ENCODE measurements at places on chromosomes 7 and 10.

DNA sequence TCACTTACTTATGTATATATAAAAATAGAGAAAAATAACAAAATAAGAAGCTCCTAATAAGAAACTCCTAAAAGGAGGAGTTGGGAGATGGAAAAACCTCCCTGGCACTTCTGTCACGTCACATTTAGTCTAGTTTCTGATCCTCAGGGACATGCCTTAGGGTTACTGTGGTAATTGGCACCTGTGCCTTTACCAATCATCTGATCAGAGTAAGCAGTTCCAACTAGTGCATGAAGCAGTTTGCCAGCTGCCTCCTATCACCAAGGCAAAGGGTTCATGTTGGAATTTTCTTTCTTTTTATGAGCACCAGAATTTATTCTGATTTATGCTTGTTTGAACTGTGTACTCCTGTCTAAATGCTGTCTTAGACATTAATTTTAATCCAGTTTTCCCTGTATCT, 49.9 kb downstream of the ARL4A start:
- no peak for DNase-seq

GRCh38 chr10:49273082-49273465, 25.9 kb upstream of the C10orf71 start:
- no peak for DNase-seq

DNA sequence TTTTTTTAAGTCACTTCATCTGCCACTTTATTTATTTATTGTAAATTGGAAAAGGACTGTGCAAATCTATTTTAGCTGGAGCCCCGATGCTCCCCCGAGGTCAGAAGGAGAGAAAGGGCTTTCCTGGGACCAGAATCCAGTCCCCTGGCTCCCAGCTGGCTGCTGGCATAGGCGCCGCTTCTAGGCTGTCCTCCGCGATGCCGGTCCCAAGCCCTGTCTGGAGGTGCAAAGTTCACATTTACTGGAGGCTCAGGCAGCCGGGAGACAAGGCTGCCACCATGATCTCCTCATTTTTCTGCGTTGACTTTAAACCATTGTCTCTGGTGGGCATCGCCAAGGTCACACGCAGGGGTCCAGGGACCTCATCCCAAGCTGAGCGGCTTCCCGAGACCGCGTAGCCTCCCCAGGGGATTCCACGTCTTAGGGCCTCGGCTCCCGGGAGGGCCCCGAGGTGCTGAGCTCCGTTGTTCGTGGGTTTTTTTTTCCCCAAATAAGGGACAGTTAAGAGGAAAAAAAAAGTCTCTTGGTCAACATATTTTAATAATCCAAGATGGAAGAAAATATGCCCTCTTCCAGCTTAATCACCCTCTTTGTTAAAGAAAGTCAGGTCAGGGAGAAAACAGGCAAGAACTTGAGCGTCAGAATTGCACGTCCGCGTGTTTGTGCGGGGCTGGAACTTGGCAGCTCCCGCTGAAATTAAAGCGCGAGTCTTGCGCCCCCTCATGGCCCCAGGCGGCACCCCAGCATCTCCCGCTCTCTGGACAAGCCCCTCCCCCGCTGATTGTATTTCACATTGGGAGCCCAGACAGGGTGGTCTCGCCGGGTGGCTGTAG, 11.9 kb downstream of the RGR start:
- DNase-seq: peak; percentile 14

DNA sequence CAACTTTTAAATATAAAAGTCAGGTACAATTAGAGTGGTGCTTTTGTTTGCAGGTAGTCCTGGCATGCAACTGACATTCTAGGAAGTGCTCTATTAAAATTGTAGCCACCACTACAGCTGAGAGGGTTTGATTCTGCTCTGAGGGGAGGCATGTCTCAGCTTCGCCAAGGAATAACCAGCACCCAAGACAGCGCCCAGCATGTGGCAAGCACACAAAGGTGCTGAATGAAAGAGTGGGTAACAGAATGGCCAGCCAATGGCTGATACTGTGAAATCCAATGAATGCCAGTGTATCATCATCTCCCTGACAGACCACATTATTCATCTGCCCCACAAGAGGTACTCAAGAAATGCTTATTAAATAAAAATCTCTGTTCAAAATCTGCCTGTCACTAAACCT, 6.9 kb downstream of the PARP12 start:
- no peak for DNase-seq

- DNase-seq: no peak
Observed at GRCh38 chr7:145584401-145584800, 532.2 kb upstream of the CNTNAP2 start.

- DNase-seq: no peak
Observed at GRCh38 chr7:105745681-105746330, 130.6 kb downstream of the ATXN7L1 start.

- DNase-seq: no peak
Observed at GRCh38 chr10:38146579-38147333, 52.6 kb downstream of the ZNF37A start.

DNA sequence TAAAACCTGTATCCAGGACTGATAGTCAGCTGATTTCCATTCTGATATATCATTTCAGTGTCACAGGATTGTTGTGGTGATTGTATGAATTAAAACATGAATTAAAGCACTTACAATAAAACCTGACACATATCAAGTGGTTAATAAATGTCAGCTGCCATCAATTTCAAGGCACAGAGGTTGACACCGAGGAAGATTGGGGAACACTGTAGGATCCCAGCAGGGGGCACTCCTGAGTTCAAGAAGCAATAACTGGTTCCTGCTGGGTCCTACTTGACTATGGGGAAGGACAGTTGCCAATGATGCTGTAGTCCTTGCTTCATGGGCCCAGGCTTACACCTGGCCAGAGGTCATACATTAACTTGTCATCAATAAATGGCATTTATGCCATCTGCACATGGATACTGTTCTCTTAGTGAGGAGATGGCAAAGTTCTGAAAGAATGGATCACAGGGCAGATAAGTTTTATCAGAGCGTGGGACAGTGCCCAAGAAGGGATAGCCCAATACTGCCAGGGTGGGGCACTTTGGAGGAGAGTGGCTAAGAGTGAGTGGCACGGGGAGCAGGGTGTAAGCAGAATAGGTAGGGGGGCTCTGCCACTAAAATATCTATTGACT, 24.1 kb downstream of the FZD1 start:
- peak; percentile 82 for DNase-seq

GRCh38 chr7:1864161-1864940, 194.3 kb downstream of the ELFN1 start:
- no peak for DNase-seq

- DNase-seq: no peak
Observed at GRCh38 chr7:34081935-34082334, 176.6 kb downstream of the BMPER start.

DNA sequence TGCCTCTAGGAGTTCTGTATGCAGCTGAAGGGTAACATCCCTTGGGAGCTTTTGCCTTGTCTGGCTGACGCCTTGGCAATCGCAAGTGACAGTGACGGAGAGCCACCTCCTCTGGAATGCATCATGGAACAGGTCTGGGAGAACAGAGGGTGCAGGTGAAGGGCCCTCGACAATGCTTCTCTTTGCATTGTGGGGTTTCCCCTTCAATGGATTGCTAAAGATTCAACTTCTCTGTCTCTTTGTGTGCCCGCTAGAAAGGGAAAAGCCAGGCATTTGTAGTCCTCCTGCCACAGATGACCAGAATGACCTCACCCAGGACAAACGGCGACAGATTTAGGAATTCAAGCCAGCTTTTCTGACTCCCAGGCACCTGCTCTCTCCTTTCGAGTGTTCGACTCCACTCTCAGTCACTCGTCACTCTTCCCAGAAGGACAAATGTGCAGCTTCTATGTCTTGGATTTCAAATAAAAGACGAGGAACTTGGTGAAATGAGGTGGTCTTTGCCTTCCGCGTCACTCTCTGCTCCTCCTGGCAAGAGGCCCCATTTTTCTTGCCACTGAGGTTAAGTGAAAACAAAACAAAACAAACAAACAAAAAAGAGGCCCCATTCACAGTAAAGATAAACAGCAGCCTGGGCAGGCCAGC, 26.1 kb downstream of the IL2RA start:
- peak; percentile 83 for DNase-seq

- no peak for DNase-seq
Observed at GRCh38 chr10:131127610-131128009, 183.9 kb downstream of the TCERG1L start.

- no peak for DNase-seq
Observed at GRCh38 chr10:124158592-124158991, 65.2 kb upstream of the CHST15 start.

DNA sequence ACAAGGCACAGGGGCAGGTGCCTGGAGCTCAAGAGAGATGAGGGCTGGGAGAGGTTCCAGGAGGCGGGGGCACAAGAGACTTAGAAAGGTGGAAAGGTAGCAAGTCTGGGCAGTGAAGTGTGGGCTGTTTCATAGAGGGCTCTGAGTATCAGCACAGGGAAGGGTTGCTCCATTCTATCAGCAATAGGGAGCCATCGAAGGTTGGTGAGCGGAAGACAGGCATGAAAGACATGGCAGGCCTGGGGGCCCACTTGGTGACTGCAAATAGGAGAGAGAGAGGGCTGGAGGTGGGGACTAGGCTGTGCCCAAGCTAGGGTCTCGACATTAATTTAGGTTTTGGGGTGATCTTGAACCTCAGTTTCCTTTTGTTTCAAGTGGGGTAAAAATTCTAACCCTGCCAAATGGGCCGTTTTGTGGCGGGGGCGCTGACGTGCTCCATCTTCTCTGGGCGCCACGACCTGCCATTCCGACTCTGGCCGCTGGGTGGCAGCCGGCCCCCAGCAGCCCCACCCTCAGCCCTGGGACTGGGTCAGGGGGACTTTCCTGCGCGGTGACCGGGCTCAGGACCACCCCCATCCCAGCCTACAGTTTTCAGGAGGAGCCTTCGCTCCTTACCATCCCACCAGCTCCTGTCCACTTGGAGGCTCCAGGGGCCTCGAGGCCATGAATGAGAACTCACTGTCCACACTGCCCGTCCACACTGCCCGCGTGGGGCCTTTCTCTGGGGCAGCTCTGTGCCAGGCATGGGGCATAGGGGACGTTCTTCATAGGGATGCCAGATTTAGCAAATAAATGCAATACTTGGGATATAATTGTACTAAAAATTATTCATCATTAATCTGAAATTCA, 37.2 kb upstream of the PCBD1 start:
- peak; percentile 6 for DNase-seq

DNA sequence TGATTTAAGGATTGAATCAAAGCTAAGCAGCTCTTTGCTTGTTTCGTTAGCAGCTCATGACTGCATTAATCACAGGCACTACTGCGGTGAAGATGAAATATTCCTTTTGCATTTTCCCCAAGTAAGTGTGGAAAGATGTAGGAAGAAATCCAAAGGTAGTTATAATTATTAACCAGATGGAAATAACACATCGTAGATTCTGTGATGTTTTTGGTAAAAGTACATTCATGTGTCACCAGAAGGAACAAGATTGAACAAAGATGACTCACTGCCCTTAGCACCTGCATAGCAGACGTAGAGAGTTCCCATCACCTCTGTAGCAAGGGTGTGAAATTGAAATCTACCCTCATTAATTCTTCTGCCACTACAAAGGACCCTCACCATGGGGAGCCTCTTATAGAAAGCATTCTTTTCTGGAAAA, 37.1 kb downstream of the SMURF1 start:
- no peak for DNase-seq

- DNase-seq: no peak
Observed at GRCh38 chr10:87613751-87614150, 45.9 kb upstream of the PAPSS2 start.

DNA sequence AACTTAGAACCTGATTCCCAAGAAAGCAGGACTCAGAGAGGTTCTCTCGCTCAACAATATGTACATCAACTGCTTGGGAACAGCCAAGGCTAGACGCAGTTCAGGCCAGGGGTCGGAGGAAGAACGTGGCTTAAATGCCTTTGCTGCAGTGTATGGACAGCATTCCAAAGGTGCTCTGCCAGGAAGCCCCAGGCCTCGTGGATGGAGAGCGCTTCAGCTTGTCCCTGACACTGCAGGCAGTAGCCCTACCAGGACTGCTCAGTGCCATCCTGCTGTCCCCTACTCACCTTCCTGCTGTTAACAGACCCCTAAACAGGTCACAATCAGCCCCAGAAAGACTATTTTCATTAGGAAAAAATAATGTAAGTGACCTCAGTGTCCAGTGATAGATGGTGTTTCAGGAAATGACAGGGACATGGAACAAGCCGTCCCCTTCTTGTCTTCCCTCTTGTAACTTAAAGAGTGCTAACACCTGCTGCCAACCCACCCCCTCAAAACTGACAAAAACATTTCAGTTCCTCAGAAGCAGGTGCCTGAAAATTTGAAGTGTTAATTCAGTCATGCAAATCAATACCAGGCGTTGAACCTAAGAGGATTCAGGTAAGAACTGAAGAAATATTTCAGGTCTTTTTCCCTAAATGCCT, 16.5 kb downstream of the CREB3L2 start:
- DNase-seq: no peak

GRCh38 chr7:92809760-92810573, 26.4 kb downstream of the CDK6 start:
- DNase-seq: peak; percentile 79

DNA sequence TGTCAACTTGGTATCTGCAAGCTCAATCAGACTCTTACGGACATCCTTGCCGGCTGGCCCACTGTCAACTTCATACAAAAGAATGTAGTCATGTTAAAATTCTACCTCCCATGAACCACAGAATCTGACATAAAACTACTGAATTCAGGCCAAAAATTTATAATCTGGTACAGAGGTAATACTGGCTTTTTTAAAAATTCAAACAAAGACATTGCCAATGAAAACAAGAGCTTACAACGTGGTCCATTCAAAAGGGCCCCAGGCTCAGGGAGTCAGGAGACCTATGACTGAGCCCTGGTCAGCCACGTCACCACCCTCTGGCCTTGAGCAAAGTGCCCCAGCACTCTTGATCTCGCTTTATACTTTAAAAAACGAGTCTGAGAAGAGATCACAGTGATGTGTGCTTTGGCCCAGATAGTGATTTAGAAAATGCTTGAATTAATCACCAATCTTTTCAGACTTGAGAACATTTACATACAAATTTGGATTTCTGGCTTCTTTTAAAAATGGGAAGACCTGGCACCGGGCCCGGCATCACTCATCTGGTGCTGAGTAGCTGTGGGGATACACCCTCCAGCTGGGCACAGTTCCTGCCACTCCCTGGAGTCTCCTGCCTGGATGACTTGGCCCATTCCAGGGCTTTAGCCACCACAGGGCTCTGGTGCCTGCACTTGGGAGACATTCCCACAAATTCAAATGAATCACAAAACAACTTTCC, 94.1 kb downstream of the PIP4K2A start:
- DNase-seq: no peak

DNA sequence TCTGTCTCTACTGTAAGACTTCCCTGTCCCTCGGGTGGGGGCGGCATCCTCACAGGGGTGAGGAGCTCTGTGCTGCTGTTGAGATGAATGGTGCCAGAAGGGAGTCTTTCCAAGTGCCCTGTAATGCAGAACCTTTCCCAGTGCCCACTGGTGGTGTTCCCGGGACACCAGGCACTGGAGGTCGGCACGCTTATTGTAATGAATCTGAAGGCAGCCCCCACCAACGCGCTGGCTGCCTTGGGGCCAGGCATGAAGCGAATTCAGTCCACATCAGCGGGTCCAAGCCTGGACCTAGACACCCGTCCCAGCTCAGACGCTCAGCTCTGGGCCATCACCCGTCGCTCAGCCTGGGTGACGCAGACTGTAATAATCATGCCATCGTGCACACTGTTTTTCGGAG, 592.9 kb downstream of the DNAJB6 start:
- DNase-seq: no peak

- no peak for DNase-seq
Observed at GRCh38 chr10:126674741-126675515, 4.4 kb upstream of the C10orf90 start.

- no peak for DNase-seq
Observed at GRCh38 chr10:133258066-133258817, 18.4 kb downstream of the ADAM8 start.

GRCh38 chr7:96182424-96183158, 139.3 kb downstream of the SLC25A13 start:
- no peak for DNase-seq

- no peak for DNase-seq
Observed at GRCh38 chr10:88190540-88191235, 327.3 kb downstream of the PTEN start.

Data from inflammatory macrophage treated with lipopolysaccharide for 1 hour (primary cell).